ENCODE measurements at places on chromosomes 13 and 19.
A peak's percentile ranks its signal among the peaks of the same experiment; 100 is the strongest.

DNA sequence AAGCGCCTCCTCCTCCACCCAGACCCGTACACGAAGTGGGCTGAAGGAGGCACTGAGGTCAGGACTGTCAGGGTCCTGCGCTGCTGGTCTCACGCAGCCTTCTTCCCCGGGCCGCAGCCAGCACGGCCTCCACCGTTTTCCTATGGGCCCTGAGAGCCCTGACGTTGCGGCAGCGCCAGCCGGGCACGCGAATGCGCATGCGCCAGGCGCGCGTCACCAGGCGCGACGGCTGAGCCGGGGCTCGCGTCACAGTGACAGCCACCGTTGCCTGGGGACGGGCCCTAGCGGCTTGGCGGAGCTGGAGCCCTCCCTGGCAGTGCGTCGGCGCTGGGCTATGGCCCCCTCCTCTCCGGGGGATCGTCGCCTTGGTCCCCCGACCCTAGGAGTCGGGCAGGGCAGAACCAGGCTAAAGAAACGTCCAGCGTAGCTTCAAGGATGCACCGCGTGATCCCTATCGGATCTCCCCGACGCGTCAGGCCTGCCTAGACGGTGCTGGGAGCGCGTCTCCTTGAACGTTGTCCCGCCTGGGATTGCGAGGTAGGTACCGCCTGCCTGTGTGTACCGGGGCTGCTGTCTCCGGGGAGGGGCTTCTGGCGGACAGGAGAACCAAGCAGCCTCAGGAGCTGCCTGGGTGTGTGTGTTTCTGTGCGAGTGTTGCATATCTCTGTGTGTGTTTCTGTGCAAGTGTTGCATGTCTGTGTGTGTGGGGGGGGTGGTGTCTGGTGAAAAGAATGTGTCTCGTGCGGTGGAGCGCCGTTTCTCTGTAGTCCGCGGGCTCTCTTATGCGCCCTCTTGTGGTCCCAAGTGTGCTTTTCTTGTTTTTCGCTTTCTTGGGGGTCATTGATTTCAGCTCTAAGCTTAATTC is 43.2 kb downstream of the ZNF571 start:
- peak; percentile 37 for DNase-seq

- DNase-seq, result no peak
Measured at GRCh38 chr19:18029617-18030338, 21.8 kb downstream of the ARRDC2 start.

DNA sequence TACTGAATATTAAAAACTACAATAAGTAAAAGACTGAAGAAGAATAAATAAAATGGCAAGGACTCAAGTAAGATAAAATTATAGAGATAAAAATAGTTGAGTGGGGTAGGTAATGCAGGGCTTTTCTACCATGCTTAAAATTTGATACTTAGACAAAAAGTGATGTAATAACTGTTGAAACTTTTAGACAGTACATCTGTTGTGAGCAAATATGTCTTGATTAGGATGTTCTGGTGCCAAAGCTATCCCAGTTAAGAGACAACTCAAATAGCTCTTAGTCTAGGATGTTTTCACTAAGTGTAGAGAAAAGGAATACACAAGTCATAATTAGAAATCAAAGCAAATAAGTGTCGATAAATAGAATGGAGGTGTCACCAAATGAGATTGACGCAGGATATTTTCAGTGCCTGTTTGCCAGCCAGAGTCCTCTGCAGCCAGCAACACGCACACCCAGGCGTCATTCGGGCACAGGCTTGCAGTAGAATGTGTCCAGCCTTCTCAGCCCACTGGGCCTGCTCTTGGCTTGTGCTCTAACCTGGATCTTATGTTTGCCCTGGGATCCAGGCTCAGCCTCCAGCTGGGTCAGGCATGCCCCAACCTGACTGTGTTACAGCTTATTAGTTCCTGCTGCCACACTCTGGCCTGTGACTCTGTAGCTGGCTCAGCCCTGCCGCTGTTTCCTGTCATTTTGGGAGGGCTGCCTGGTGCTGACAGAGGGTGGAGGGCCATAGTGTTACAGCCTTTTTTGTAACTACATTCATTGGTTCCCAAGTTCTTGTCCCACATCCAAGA is 766.2 kb downstream of the PCDH17 start:
- no peak for DNase-seq

- peak; percentile 44 for DNase-seq
Measured at GRCh38 chr19:47707135-47707925, 5.9 kb upstream of the EHD2 start.

DNA sequence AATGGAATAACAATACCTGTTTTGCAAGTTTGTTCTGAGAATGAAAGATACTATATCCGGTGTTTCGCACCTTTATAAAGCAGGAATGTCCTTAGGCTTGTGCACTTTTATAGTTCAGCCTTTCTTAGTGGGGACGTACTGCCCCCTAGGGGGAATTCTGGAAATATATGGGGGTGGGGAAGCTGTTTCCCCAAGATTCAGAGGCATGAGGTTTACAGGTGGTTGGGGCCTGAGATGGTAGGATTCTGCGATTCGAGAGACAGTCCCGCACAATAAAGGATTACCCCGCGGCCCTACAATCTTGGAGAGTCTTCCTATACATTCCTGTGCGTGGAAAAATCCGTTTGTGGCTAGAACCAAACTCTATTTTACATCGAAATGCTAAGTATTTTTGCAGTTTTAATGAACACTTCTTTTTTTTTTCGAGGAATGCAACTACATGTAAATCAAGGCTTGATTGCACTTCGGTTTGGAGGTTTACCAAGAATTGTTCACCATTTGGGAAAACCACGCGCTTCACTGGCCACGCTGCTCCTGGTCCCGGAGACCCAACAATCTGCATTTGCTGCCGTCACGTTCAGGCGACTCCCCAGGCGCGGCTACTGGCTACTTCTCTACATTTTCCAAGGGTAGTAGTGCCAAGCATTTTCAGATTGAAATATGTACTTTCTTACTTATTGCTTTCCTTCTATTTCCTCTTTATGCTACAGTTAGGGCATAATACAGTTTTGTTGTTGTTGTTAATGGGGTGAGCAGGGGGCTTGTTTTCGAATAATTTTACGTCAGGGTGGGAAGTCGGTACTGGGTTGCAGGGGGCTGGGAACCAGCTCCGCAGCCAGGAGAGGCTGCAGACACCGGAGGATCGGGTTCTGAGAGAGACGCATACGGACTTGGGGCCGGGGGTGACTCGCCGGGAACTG is 830 bp downstream of the NEK5 start:
- peak; percentile 22 for DNase-seq

GRCh38 chr13:114281351-114282040 is at the start of gene UPF3A:
TSS of gene UPF3A (plus strand) at chr13:114281601. CDS start at chr13:114281640, 39 bp downstream.
- DNase-seq, result peak; percentile 84

- DNase-seq, result no peak
Measured at GRCh38 chr13:62049992-62050391, 634.3 kb upstream of the PCDH20 start.
